ENCODE measurements at places on chromosomes 6 and 20.

- DNase-seq, result no peak
Observed at GRCh38 chr6:84975316-84975715, 210.9 kb upstream of the TBX18 start.

DNA sequence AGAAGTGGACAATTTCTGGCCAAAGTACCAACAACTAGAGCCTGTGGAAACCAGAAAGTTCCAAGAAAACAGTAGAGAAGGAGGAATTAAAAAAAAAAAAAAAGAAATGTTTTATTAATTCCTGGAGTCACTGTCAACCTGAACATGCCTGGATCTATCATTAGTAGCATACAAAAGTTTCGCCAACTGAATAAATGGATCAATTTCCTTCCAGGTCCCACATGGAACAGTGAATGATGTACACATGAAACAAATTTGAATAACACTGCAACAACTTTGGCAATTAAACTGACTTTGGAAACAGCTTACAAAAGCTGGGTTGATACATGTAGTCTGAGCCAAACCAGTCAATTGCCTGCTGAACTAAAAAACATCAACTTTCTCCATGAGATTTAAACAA lies 90.0 kb upstream of the HMGCLL1 start:
- DNase-seq, result no peak

DNA sequence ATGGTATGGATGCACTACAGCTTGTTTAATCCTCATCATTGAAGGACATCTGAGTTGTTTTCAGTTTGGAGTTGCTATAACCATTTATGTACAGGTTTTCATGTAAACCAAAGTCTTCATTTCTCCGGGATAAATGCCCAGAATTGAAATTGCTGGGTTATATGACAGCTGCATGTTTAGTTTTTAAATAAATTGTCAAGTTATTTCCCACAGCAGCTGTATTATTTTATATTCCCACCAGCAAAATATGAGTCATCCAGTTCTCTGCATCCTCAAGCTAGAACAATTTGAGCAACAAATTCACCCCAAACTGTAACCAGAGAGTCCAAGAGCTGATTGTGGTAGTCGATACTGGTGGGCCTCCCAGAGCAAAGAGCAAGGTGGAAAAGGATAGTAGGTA lies 161.0 kb upstream of the PRND start:
- no peak for DNase-seq

GRCh38 chr6:111533087-111533784 lies 50.2 kb upstream of the REV3L start:
- no peak for DNase-seq

GRCh38 chr6:150907383-150907782 lies 41.9 kb downstream of the MTHFD1L start:
- DNase-seq, result no peak

GRCh38 chr6:25418454-25419052 lies 139.4 kb downstream of the CARMIL1 start:
- DNase-seq, result no peak

DNA sequence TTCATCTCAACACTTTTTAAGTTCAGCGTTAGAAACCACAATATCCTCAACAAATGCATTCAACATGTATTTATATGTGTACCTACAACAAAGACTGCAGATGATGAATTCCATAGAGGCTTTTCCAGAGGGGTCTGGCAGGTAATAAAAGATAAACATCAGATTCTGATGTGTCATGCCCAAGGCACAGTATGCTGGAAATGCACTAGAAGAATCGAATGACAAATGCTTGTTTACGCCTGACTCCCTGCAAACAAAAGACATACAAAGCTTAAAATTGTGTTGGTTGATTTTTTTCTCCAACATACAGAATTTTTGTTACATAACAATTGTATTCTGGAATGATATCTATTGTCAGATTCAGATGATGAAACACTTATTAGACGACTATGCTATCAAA lies at the start of gene LGSN:
LGSN (minus strand) TSS at position 45 of the 400 bp plus-strand sequence; CDS start at position 5, 40 bp downstream.
- DNase-seq, result no peak

Data from T-helper 22 cell (primary cell).